ENCODE measurements at places on chromosomes 12 and 14.

- DNase-seq: peak; percentile 73
Observed at GRCh38 chr12:104748790-104749189, 209.3 kb downstream of the SLC41A2 start.

DNA sequence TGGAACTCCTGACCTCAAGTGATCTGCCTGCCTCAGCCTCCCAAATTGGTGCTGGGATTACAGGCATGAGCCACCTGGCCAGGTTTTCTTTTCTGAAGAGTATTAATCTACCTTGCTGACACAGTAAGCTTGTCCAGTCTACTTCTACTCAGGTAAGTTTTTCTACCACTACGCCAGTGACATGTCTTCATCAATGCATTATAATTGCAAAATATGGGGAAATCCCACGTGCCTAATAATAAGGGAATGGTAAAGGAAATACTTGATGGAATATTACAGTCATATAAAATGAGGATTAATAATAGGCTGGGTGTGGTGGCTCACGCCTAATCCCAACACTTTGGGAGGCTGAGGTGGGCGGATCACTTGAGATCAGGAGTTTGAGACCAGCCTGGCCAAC, 62.3 kb downstream of the RAB35 start:
- no peak for DNase-seq

GRCh38 chr14:105488781-105489541, 2.1 kb upstream of the TEDC1 start:
- DNase-seq: peak; percentile 32

GRCh38 chr12:92513231-92513730, 189.5 kb upstream of the PLEKHG7 start:
- peak; percentile 35 for DNase-seq

DNA sequence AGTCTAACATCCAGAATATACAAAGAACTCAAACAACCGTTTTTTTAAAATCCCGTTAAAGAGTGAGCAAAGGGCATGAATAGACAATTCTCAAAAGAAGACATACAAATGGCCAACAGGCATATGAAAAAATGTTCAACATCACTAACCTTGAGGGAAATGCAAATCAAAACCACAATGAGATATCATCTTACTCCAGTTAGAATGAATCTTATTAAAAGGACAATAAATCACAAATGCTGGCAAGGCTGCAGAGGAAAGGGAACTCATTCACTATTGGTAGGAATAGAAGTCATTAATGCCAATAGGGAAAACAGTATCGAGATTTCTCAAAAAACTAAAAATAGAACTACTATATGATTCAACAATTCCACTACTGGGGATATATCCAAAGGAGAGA, 520.1 kb downstream of the RMST start:
- no peak for DNase-seq

- DNase-seq: no peak
Observed at GRCh38 chr14:68566075-68566474, 226.8 kb downstream of the ZFP36L1 start.

DNA sequence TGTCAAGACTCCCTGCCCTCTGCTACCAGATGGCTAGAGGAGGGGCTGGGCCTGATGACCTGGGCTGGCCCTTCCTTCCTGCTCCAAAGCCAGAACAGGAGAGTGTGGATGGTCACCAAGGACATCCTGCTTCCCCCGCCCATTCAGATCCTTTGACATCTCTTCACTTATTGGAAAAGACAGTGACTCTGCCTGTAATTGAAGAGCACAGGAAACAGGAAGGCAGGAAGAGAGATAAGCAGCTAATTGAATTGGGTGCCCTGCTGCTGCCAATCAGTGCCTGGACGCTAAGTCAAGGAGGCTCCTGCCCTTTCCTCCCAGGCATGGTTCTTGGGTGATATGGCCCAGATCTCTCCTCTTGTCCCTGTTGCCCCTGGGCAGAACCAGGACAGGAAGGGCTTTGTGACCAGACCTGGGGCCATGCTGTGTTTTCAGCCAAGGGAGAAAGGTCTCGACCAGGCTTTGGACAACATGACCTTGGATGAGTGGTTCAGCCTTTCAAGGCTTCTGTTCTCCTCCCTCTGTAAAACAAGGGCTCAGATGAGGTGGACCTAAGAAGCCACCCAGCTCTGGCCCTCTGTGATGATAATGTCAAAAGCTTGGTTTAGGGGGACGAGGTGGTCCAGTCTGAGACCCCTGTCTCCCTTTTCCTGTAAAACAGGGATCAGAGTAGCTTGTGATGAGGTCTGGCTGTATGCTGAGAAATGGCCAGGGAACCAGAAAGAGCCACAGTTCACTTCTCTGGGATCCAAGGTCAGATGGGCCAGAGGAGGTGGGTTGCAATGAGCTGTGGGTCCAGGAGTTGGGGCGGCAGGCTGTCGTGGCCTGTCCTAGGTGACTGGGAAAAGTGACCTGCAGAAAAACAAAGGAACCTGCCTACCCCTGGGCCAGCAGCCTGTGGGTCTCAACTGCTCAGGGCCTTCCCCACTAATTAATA, 38.8 kb downstream of the FAM222A start:
- DNase-seq: no peak

- DNase-seq: no peak
Observed at GRCh38 chr12:105033851-105034250, 47.7 kb downstream of the NOPCHAP1 start.

- DNase-seq: no peak
Observed at GRCh38 chr14:70357557-70357956, 1.9 kb downstream of the COX16 start.

DNA sequence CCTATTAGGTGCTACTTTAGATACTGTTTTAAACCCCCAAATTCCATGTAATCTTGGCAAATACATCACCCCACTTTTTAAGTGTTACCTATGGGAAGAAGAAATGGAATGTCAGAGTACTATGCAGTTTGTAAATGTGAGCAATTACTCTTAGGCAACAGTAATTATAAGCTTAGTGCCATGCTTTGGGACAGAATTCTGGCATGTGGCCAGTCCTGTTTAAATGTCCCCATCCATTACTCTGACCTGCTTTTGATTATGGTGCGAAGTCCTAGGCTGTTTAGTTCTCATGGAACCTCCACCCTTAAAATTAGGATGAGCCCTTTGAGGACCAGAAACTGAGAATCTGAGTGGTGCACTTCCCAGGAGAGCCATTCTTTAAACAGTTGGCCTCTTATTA, 321.4 kb upstream of the RGS6 start:
- no peak for DNase-seq

DNA sequence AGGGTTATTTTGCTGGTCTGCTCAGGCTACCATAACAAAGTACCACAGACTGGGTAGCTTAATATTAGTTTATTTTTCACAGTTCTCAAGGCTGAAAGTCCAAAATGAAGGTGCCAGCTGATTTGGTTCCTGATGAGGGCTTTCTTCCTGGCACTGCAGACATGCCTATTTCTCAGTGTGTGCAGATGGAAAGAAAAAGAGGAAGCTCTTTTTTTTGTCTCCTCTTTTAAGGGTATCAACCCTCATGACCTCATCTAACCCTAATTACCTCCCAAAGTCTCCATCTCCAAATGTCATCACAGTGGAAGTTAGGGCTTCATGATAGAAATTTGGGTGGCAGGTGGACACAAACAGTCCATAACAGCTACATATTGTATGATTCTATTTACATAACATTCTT, 25.0 kb upstream of the POLR3B start:
- peak; percentile 14 for DNase-seq

- DNase-seq: peak; percentile 31
Observed at GRCh38 chr12:107775093-107775721, 703 bp downstream of the ASCL4 start.

GRCh38 chr12:91883811-91884210, 261.8 kb downstream of the BTG1 start:
- no peak for DNase-seq

- no peak for DNase-seq
Observed at GRCh38 chr12:130058926-130059472, 103.3 kb upstream of the FZD10 start.

GRCh38 chr12:121866331-121866730, 7.7 kb upstream of the HPD start:
- no peak for DNase-seq

DNA sequence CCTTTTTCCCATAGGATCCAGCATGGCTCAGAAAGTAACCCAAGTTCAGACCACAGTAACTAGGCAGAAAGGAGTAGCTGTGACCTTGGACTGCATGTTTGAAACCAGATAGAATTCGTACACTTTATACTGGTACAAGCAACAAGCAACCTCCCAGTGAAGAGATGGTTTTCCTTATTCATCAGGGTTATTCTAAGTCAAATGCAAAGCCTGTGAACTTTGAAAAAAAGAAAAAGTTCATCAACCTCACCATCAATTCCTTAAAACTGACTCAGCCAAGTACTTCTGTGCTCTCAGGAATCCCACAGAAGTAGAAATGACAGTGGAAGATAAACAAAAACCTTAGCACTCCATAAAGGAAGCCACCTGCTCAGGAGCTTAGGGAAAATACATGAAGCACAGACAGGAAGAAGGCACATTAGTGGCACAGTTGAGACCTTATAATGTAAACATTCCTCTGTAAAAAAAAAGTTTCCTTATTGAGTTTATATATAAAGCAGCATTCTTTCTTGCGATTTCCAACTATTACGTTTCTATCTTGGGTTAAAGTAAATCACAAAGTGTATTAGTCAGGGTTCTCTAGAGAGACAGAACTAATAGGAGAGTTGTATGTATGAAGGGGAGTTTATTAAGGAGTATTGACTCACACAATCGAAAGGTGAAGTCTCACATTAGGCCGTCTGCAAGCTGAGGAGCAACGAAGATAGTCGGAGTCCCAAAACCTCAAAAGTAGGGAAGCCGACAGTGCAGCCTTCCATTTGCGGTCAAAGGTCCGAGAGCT, 398.4 kb downstream of the DAD1 start:
- DNase-seq: no peak

DNA sequence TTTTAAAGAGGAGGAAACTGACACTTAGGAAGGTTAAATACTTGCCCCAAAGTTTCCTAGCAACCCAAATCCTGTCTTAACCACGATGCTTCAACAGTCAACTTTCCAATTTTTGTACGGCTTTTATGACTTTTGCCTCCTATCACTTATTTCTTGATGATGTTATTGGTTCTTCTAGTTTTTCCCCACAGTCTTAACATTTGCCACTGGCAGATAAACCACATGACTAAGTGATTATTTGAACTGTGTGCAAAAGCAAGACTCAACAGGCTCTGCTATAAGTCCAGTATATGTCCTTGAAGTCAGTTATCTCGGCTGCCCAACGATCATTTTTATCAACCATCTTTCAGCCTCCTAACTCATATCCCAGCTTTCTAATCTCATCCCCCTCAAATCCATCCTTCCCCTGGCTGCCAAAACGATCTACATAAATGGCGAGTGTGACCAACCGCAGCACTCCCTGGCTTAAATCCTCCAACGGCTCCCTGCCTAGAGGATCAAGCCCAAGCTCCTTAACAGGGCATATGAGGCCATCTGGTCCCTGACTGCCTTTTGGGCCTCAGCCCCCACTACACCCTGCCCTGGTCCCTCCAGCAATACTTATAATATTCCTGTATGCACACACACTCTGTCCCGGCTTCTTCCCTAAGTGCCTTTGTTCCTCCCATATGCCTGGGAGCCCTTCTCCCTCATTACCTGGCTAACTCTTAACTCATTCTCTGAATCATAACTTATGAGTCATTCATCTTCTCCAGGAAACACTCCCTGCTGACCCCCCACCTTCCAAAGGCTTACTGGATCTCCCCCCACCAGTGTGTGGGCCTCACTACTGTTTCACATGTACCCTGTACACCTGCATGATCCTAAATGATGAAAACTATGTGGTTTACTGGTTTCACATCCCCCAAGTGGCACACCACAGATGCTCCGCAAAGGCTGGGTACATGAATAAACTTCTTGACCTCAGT, 8.8 kb downstream of the VPS37B start:
- no peak for DNase-seq

DNA sequence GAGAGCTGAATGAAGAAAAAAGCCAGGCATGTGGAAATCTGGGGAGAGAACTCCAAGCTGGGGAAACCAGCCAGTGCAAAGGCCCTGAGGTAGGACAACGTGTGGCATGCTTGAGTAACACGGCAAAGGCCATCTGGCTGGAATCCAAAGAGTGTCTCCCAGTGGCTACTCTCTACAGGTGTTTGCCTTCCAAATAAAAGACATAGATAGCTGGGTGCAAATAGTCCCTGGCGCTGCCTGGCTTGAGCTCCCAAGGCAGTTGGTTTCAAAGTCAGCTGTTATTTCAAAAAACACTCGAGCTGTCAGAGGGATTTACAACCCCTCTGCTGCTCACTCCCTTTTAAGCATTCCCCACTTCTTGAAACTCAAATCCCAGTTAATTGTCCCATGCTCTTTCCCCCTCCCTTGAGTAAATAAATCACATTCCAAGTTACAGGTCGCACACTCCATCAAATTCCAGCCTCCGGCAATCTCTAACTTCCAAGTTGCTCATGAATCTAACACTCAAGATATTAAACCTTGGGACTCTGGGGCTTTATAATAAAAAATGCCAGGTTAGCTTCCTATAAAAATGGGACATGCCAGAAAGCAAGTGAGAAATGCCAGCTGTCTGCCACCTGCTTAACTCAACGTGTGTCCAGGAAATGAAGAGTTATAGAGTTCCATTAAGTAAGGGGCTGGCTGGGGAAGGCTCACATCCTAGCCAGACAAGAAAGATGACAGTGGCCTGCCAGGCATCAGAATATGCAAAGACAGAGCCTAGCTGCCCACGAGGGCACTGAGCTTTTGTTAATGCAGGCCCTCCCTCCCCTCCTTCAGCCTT, 133.6 kb upstream of the NOS1 start:
- DNase-seq: no peak

GRCh38 chr12:123938679-123939480, 33.8 kb downstream of the CCDC92 start:
- DNase-seq: no peak

- DNase-seq: no peak
Observed at GRCh38 chr12:111519083-111519482, 80.0 kb downstream of the ATXN2 start.

DNA sequence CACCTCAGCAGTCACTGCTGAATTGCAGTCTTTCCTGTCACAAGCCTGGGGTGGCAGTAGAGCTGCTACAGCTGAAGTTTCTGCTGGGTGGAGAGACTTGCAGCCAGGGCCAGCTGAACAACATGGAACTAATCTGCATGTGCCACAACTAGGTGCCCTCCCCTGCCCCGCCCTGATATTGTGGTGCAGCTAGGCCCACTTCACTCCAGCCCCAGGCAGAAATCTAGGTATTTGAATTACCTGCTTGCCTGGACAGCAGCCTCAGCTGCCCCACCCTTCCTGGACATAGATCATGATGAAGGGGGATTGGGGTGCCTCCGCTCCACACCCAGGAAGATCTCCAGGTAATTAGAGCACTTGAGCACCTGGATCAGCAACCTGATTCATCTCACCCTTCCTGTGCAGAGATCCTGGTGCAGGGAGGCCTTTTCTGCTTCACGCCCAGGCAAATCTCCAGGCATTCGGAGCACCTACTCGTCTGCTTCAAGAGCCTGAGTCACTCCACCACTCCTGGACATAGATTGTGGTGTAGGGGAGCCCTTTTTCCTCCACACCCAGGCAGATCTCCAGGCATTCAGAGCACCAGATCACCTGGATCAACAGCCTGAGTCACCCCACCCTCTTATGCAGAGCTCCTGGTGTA, 477.0 kb downstream of the SOX5 start:
- no peak for DNase-seq

DNA sequence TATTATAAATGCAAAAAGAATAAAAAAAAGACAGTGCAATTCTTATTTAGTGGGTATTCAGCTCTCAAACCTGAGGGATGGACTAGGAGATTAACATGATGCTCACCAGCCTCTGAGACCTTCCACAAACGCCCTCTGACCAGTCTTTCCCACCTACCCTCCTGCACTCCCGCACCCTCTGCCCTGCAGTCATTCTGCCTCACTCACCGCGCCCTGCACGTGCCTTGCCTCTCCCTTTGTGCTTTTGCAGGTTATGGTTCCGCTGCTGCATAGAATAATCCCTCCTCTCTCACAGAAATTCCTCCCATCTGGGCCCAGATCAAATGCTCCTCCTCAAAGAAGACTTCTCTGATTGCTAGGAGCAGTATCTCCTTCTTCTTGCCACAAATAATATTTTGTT, 28.5 kb upstream of the TMCC3 start:
- no peak for DNase-seq
